ENCODE measurements at places on chromosomes 5 and 9.

DNA sequence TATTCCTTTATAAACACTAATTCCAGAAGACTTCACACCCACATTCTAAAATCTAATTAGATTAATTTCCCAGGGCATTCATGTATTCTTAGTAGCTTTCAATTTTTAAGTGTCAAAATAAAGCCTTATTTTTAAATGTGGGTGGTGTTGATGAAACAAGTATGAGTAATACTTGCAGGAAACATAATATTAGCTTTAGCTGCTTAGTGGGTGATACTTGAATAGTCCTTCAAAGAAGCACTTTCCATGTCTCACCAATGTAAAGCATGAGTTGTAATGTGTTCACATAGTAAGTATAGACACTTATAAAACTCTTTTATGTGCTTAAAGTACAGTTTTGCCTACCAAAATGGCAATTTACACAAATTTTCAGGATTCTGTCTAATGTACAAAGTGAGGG lies 6.9 kb downstream of the FNBP1 start:
- DNase-seq, result no peak

DNA sequence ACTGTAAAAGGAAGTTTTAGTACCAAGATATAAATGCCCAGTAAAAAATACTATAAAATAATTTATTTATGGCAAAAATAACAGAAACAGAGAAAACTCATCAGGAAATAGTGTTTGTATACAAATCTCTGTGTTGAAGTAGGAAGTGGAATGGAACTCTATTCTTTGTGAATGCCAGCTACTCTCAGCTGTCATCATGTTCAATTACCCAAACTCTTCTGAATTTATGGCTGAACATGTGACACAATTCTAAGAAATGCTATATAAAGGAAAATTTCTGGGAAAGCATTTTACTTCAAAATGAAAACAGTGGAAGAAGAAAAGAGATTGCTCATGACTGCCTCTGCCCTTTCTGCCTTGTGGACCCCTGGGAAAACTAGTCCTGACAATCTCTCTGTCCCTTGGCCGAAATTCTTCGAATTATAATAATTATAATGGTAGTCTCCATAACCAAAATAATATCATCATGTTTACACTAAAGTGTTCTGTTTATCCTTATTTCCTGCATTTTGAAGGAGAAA lies 522.3 kb upstream of the ST8SIA4 start:
- DNase-seq, result no peak

DNA sequence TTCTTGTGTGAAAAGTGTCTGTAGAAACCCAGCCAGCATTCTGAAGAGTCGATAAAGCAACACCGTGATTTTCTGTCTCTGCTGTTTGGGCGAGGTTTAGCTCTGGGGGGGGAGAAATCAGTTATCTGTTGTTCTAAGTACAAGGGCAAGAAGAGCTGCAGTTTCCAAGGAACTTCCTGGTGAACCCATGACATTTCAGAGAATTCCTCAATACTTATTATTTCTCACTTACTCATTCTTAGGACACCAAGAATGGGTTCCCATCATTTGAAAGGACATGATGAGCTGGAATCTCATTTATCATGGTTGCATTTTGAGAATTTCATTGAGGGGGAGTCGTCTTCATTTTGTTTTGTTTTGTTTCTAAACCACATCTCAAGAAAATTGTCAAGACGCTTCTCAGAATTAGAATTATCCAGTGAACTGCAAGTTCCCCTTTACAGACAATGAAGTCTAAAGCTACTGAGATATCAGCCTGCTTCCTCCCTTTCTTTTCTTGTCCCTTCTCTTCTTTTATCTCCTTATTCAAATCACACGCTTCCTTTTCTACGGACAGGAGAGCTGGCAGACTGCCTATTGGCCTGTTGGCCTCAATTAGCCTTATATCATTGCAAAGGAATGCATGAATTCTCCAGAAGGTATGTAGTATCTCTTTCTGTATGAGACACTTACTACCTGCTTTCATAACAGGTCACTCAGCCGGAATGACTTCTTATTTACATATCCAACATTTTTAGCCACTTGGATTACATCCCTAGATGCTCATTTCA lies 53.7 kb downstream of the ZNF462 start:
- DNase-seq, result no peak

- DNase-seq, result no peak
Measured at GRCh38 chr5:150404941-150405816, 7.5 kb downstream of the CD74 start.

DNA sequence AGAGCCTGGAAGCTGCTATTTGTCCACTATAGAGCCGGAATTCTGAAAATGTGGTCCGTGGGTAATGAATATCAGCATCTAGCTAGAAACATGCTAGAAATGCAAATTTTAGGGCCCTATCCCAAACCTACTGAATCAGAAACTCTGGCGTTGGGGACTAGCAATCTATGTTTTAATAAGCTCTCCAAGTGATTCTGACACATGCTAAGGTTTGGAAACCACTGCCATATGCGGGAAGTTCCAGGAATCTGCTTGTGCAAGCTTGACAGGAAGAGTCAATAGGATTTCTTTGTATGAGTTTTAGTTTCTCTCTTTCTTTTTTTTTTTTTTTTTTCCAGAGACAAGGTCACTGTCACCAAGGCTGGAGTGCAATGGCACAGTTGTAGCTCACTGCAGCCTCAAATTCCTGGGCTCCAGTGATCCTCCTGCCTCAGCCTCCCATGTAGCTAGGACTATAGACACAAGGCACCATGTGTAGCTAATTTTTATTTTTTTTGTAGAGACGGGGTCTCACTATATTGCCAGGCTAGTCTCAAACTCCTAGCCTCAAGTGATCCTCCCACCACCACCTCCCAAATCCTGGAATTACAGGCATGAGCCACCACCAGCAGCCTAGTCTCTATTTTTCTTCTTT lies 26.4 kb upstream of the CARNMT1 start:
- no peak for DNase-seq

DNA sequence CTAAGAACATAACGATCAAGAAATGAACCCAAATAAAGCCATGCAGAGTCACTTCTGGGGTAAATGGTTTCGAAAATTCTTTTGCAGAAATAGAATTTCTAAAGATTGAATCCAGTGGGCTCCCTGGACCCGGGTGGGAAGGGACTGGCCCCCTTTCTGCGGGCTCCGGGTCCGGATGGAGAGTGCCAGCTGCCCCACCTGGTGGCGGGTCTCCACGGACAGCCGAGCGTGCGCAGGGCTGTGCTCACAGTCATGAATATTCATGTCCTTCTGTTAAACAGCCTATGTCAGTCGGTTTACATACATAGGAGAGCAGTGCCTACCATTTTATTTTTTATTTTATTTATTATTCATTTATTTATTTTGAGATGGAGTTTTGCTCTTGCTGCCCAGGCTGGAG lies 4.7 kb upstream of the PPP1R26 start:
- DNase-seq, result no peak

DNA sequence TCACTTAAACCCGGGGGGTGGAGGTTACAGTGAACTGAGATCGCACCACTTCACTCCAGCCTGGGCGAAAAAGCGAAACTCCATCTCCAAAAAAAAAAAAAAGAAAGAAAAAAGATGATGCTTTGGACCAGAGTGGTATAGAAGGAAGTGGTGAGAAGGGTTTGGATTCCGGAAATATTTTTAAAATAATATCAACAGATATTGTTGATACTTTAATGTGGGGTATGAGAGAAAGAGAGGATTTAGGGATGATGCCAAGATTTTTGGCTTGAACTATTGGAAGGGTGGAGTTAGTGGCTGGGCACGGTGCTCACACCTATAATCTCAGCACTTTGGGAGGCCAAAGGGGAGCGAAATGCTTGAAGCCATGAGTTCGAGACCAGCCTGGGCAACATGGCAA lies 49.6 kb upstream of the PLIN2 start:
- no peak for DNase-seq

DNA sequence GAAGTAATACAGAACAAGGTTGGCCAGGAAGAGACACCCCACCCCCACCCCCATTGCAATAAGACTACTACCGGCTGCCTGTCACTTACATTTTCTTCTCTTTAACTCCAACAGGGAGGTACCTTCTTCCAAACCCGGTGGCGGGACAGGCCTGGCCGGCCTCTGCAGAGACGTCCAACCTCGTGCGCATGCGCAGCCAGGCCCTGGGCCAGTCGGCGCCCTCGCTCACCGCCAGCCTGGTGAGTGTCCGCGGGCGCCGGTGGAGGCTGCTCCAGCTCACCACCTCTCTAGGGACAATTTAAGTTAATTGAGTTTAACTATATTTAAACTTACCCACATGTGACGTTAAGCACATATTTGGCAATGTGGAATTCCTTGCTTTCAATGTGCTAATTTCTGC lies 192.4 kb downstream of the MAST4 start:
- no peak for DNase-seq

- no peak for DNase-seq
Measured at GRCh38 chr9:98564714-98565113, 144.0 kb downstream of the GABBR2 start.

DNA sequence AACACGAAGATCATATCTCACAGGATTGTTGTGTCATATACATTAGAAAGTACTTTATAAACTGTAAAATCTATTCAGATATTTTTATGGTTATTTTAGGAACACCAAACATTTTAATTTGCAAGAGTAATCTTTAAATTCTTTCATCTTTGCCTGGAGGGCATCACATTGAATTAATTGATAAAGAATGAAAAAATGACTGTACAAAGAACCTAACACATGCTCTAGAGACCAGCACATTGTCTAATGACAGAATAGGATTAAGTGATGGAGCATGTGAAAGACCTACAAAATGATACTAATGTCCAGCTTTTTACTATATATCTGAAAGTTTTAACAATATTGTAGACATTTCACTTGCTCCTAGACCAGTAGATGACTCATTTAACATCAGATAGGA lies 88.0 kb downstream of the ZSWIM6 start:
- DNase-seq, result no peak

DNA sequence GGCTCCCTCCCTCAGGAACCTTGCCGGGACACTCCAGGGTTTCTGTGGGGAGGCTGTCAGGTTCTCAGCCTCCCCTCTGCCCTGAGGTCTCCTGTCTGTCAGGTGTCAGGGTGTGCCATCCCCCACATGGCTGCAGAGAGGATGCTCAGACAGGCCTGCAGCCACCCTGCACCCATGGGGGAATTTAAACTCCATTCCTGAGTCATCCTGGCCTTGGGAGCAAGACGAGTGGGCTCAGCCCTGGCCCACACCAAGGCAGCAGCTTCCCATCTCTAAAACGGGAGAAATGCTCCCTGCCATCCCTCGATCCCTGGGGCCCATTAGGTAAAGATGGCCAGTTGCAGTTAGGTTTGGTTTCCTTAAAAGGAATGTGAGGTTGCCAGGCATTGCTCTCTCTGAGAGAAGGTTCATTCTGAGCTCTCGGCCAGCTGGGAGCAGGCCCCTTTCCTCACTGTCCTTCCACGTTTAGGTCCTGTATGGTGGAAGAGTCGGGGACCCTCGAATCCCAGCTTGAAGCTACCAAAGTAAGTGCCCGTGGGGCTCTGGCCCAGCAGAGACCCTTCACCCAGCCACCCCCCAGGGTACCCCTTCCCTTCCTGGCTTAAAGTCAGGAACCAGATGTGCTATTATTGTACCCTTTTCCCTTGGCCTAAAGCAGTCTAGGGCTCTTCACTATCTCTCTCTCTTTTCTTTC lies 26.6 kb downstream of the DYNC2I2 start:
- DNase-seq, result no peak

DNA sequence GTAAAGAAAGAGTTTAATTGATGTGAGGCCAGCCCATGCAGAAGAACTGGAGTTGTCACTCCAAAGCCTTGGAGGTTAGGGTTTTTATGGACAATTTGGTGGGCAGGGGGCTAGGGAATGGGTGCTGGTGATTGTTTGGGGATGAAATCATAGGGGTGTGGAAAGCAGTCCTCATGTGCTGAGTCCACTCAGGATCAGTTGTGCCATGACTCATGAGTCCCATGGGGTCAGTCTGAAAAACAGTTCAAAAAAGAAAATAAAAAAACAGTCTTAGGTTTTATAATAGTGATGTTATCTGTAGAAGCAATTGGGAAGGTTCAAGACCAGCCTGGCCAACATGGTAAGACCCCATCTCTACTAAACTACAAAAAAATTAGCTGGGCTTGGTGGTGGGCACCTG lies 162.3 kb downstream of the KDM4C start:
- DNase-seq, result no peak

DNA sequence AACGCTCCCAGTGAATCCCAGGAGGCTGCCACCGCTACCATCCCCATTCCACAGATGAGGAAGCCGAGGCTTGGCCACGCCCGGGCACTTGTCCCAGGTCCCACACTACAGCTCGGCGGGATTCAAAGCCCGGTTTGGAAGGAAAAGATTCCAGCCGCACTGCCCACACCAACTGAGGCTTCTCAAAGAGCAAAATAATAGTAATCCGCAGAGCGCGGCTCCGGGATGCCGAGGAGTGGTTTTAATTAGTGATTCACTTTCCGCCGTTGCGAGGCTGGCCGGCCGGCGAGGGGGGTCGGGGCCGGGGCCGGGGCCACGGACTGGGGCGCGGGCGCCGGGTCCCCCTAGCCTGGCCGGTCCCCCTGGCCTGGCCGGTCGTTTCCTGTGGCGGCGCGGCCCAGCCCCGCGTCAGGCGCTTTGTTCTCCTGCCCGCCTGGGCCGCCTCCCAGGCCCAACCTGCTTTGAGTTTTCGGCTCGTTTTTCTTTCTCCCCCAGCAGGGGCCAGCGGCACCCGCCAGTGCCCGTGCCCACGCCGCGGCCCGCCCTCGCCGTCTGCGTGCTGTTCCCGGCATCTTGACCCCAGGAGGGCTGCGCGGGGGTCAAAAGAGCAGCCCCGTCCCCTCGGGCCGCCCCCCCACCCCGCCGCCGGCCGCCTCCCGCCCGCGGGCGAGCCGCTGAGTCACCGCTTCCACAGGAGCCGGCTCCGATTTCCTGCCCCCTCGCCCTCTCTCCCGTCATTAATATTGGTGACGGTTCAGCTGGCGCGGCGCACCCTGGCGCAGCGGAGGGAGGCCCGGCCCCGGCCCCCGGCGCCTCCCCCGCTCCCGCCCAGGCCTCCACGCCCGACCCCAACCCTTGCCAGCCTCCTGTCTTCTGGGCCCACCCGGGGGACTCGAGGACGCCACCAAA lies 31.2 kb downstream of the FGF18 start:
- DNase-seq, result no peak

- no peak for DNase-seq
Measured at GRCh38 chr5:167577616-167578015, 713.8 kb upstream of the WWC1 start.

GRCh38 chr5:23025629-23026233 lies 172.6 kb upstream of the CDH12 start:
- DNase-seq, result no peak

GRCh38 chr5:105924366-105924765 lies 1746.4 kb downstream of the EFNA5 start:
- DNase-seq, result no peak

- no peak for DNase-seq
Measured at GRCh38 chr9:121638399-121638798, 13.0 kb upstream of the DAB2IP start.

- no peak for DNase-seq
Measured at GRCh38 chr9:107948601-107949000, 459.0 kb upstream of the KLF4 start.

GRCh38 chr5:150227606-150228273 lies 37.9 kb downstream of the SLC6A7 start:
- no peak for DNase-seq

DNA sequence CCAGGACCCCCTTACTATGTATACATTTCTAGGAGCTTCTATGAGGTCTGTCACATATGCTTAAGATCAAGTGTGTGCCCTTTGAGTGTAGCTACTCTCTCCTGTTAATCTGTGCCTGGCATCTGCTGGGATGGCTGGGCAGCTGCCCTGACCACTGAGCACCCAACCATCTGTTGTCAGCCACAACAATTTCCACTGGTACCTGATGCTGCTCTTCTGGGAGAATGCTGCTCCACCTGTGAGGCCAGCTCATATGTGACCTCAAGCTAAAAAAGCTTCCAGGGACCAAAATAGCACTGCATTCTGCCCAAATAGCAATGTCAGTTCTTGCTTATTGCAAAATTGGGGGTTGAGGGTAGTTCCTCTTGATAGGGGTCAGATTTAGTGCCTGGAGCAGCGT lies 595.6 kb downstream of the RAB3C start:
- no peak for DNase-seq

All from cortex of kidney (tissue), 1 donor.